Testis (tissue), 5 donors: ENCODE measurements at places on chromosomes 1 and 21. TPM values are rescaled to one million over a fixed set of nuclear protein-coding genes. Genes with fewer than 3 reads are reported as not detected.

GRCh38 chr21:39082656-39083376 lies 100.4 kb downstream of the PSMG1 start:
- no peak for DNase-seq

DNA sequence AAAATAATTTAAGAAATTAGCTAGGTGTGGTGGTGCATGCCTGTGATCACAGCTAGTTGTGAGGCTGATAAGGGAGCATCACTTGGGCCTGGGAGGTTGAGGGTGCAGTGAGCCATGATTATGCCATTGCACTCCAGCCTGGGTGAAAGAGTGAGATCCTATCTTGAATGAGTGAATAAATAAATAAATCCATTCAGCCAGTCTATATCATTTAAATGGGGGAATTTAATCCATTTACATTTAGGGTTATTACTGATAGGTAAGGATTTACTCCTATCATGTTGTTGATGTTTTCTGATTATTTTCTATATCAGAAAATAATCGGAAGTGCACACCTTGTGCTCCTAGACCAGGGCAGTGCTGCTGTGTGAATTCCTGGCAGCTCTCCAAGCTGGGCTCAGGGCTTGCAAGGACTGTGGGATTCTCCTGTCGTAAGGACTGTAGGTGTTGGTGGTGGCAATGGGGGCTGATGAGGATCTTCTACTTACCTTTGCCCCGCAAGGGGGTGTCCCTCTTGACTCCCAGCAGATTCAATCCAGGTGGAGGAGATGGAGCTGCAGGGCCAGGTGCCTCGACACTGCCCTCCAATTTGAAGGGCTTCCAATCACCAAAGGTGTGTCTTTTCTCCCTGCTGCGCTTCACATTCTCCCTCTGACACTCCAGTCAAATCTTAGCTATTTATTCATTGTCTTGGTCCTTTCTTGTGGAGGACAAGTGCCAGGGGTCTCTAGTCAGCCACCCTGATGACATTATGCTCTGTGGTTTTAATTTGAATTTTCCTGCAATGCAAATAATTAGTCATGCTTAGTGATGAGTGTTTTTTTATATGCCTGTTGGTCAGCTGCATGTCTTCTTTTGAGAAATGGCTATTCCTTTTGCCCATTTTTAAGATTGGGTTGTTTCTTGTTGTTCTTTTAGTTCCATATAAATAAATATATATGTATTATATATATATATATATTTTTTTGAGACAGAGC lies 14.1 kb upstream of the TRAPPC10 start:
- DNase-seq: no peak

GRCh38 chr21:33433001-33433400 lies 29.8 kb downstream of the IFNGR2 start:
- no peak for DNase-seq

DNA sequence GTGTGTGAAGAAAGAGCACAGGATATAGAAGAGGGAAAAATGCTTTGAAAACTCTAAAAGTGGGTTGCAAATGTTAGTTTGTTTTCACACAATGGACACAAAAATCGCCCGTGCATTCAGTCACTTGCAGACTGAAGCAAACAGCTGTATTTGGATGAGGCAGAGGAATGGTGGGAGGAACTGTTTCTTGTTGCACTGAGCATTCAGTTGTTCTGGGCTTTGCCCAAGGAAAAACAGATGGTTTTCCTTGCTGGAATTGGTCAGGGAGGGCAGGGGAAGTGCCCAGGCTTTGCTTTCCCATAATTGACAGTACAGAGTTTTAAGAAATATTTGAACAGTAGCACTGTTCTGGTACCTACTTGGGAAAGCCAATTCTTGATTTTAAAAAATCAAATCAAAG lies 19.5 kb upstream of the WARS2 start:
- DNase-seq: no peak

GRCh38 chr1:32848354-32849063 lies 22.2 kb downstream of the FNDC5 start:
- no peak for DNase-seq

- no peak for DNase-seq
Observed at GRCh38 chr1:8481650-8482380, 163.9 kb downstream of the SLC45A1 start.

DNA sequence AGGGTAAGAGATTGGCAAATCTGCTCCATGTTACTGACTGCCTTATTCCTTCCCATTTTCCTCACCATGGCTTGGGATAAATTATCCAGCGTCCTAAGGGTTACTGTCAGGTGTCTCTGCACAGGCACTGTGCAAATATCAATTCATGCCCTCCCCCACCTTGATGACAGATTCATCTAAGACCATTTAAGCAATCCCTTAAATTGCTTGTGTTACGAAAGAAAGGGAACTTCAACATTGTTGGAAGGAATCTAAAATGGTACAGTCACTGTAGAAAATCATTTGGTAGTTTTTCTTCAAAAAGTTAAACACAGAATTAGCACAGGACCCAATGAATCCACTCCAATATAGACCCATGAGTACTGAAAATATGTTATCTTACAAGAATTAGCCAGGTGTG lies 17.6 kb upstream of the MTARC2 start:
- no peak for DNase-seq

- DNase-seq: no peak
Observed at GRCh38 chr1:168976267-168976666, 130.2 kb upstream of the ATP1B1 start.

DNA sequence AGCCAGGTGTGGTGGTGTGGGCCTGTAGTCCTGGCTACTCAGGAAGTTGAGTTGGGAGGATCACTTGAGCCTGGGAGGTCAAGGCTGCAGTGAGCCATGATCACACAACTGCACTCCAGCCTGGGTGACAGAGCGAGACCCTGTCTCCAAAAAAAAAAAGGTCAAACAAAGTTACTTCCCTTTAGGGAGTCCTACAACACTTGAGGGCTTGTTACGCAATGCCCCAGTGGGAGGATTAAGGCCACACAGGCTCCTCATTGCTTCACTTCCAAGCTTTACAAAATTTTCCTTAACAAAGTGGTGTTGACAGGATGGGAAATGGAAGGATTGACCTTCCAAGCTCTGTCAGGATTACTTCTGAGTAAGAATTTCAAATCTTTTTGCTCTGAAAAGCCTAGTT lies 6.2 kb upstream of the EXTL1 start:
- no peak for DNase-seq

- no peak for DNase-seq
Observed at GRCh38 chr1:85573322-85573721, 7.2 kb upstream of the CCN1 start.

DNA sequence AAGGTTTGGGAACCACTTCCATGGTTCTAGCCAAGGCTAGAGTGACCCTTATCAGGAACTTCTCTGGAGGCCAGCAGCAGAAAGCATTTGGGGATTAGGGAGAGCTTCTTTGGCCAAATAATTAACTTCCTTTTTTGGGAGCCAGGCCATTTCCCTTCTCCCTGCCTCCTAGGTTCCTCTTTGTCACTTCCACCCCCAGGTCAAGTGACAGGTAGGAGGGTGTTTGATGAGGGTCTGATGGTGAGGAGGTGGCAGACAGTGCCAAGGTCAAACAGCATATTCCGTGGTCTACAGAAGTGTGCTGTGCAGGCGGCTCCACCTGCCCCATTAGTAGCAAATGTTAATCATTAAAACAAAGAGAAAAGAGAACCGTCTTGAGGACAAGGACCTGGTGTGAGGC lies 1.9 kb upstream of the KCNA10 start:
- DNase-seq: no peak

- DNase-seq: peak; percentile 26
Observed at GRCh38 chr1:245094954-245095353, 59.8 kb upstream of the KIF26B start.

GRCh38 chr1:204684206-204684570 lies 1.4 kb downstream of the LRRN2 start:
- no peak for DNase-seq

GRCh38 chr1:192759104-192759503 lies 49.7 kb upstream of the RGS2 start:
- DNase-seq: no peak

DNA sequence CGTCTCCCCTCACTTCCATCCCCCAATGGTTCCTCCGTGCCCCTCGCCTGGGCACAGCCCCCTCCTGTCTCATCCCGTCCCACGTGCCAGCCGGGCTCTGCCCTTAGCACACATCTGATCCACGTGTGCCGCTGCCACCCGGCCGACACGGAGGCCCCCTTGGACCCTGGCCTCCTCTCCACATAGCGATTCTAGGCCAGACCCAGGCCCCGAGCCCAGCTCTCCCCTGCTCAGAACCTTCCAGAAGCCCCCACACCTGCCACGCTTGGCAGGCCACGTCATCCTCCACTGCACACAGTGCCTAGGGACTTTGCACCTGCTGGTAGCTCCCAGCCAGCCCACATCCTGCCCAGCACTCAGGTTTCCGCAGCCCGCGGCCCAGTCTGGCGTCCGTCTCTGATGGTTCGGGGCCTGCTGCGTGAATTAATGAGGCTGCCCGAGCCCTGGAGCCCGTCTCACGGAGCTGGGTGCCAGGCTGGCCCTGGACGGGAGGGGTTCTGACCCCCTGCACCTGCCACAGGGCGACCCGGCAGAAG lies 20.1 kb downstream of the PLCH2 start:
- DNase-seq: no peak

GRCh38 chr1:217272385-217272784 lies 358.5 kb downstream of the GPATCH2 start:
- no peak for DNase-seq

DNA sequence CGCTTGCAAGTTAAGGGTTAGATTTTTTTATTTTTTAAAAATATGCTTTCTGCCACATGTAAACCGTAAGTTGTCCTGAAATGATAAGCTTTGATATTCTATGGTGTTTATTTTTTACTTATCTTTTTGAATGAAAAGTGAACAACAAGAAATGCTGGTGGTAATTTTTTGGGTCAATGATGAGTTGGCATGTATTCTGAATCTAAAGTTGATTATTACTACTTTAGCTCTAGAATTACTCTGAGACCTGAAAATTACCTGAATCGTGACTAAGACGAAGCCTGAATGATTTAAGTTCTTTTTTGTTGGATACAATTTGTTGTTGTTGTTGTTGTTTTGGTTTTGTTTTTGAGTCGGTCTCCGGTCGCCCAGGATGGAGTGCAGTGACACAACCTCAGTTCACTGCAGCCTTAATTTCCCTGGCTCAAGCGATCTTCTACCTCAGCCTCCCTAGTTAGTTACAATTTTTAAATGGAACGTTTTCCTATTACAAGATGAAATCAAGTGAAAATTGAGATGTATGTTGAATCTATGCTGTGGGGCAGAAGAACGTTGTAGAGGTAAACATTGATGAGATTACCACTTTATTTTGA lies 941 bp downstream of the RABGGTB start:
- DNase-seq: no peak

- DNase-seq: no peak
Observed at GRCh38 chr1:70358921-70359564, 4.5 kb upstream of the ANKRD13C start.

- no peak for DNase-seq
Observed at GRCh38 chr21:15841856-15842564, 112.2 kb downstream of the USP25 start.

- DNase-seq: no peak
Observed at GRCh38 chr1:161676958-161677689, 14.2 kb downstream of the FCGR2B start.

GRCh38 chr1:7831458-7831857 lies 21.4 kb downstream of the UTS2 start:
- no peak for DNase-seq

- DNase-seq: no peak
Observed at GRCh38 chr1:87150143-87150542, 178.5 kb upstream of the LMO4 start.

- DNase-seq: no peak
Observed at GRCh38 chr1:185463433-185463832, 146.4 kb upstream of the IVNS1ABP start.

GRCh38 chr1:215119719-215120365 lies 37.3 kb downstream of the KCNK2 start:
- no peak for DNase-seq

DNA sequence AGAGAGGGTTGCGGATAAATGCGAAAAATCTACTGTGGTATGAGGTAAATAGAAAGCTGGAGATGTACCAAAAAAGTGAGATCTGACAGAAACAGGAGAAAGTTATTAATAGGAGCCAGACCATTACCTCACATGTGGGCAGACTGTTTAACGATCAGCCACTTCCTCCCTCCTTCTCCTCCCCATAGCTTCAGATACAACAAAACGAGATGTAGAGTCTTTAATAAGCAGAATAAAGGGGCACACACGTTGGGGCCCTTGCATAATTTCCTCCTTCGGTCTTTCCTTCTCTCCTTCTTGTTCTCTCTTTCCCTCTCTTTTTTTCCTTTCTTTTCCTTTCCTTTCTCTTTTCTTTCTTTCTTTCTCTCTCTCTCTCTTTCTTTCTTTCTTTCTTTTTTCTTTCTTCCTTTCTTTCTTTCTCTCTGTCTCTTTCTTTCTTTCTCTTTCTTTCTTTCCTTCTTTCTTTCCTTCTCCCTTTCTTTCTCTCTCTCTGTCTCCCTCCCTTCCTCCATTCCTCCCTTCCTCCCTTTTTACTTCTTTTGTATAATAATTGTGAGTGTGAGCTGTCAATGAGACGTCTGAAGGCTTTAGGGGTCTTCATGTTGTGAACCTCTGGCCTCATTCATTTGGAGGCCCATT lies 242.1 kb downstream of the GRIK1 start:
- no peak for DNase-seq

DNA sequence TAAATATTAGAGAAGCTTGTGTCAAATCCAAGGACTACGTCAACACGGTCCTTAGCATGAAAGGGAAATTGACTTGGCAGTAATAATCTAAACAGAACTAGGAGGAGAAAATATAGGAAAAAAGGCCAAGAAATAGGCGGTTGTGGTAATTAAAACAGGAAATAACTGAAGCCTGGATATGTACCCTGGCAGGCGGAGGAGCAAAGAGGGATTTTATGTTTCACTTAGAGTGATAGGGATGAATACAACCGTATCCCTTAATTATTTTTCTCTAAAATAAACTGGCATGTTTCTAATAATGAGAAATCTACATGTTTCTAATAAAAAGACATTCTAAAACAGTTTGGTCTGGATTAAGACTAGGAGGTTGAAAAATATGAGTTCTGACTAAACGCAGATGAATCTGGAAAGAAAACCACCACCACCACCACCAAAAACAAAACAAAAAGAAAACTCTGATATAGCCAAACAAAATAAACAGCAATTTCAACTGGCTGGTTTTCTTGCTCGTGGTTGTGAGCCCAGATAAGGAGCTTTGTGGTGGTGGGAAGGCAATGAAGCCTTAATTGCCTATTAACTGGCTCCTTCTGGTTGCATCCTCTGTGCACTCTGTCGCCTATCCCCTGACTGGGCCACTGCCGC lies 334.2 kb upstream of the SNX7 start:
- no peak for DNase-seq

Gene OR6P1
- not detected for total RNA-seq

Gene CR1
- 0.47 TPM for total RNA-seq

Gene SELE
- total RNA-seq: 1.7 TPM

Gene RCSD1
- total RNA-seq: 24.7 TPM

Gene CHD1L
- total RNA-seq: 29.7 TPM

Gene EEIG2
- total RNA-seq: 20.6 TPM

Gene KIAA0319L
- total RNA-seq: 90.1 TPM

Gene MYOM3
- total RNA-seq: 39.5 TPM

Gene C4BPA
- 0.43 TPM for total RNA-seq

Gene OR14K1
- total RNA-seq: 3.0 TPM

Gene CRB1
- 14.7 TPM for total RNA-seq
